ENCODE measurements at places on chromosomes 5 and 9. TPM values are rescaled to one million over a fixed set of nuclear protein-coding genes. Genes with fewer than 3 reads are reported as not detected.
A peak's percentile ranks its signal among the peaks of the same experiment; 100 is the strongest.

The NUDT12 gene
- total RNA-seq: 31.3 TPM

The THBS4 gene
- total RNA-seq: 40.5 TPM

The UBE2D2 gene
- total RNA-seq: 141 TPM

The WDR31 gene
- 3.2 TPM for total RNA-seq

The SLC6A7 gene
- total RNA-seq: not detected

DNA sequence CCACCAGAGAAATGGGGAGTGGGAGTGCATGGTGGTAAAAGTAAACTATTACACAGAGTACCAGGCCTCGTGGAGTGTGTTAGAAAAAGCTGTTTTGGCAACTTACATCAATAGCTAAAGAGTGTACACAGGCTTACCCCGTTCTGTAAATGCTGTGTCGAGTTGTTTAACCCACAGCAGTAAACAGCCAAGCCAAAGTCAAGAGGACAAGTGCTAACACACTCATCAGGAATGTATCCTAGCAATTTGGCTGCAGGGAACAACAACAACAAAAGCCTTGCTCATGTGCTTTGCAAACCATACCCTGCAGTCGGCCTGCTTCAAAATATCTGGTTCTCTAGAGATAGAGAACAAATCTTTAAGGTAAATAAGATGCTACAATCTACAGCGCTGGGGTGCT, 15.9 kb downstream of the DAP start:
- peaks cover 9% of the 10 kb centered on the region for H3K36me3 ChIP-seq
- no peaks in the 10 kb centered on the region for H3K4me1 ChIP-seq
- DNase-seq: no peak

DNA sequence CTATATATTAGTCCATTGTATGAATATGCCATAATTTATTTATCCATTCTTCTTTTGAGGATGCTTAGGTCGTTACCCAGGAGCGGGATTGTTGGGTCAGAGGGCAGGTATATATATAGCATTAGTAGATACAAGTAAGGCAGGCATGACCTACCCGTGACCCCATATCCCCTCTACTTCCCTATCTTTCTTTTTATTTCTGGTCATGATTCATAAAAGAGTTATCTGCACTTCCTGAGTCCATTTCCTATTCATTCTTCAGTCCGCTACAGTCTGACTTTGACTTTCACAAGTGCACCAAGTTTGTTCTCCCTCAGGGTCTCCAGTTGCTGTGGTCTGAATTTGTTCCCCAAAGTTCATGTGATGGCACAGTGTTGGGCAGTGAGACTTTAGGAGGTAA, 6.9 kb downstream of the RHOBTB3 start:
- peaks cover 17% of the 10 kb centered on the region for H3K27me3 ChIP-seq
- DNase-seq: no peak
- no peaks in the 10 kb centered on the region for H3K4me1 ChIP-seq
- H3K36me3 ChIP-seq: no peaks in the 10 kb centered on the region
- H3K4me3 ChIP-seq: no peak overlapping the region

DNA sequence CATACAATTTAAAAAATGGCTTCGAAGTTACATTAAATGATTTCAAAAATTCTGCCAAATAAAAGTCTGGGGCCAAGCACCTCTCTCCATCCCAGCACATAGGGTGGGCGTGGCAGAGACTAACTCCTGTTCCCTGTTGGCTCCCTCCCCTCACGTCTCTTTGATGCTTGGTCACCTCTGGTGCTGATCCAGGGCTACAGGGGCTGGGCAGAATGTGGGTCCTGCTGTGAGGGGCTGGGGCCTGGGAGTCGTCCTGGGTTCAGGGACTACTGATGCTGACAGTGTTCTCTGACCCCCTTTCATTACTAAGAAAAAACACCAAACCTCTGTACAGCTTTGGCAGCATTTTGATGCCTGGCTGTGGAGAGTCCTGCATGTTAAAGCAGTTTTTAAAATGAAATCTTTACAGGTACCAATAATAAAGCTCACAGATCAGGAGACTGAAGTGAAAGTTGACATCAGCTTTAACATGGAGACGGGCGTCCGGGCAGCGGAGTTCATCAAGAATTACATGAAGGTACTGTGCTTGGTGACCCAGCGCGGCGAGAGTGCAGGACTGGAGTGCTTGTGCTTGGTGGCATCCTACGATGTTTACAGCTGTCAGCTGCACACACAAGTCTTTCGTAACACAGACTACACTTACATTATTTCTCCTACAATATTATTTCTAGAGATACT, 29.0 kb downstream of the TENT4A start:
- no peak overlapping the region for H3K27ac ChIP-seq
- no peak for DNase-seq
- no peaks in the 10 kb centered on the region for H3K27me3 ChIP-seq
- no peak overlapping the region for H3K4me3 ChIP-seq

GRCh38 chr9:134123764-134124128, 12.1 kb upstream of the WDR5 start:
- H3K27ac ChIP-seq: no peak overlapping the region
- no peaks in the 10 kb centered on the region for H3K4me1 ChIP-seq
- H3K27me3 ChIP-seq: no peaks in the 10 kb centered on the region
- DNase-seq: no peak

- H3K27me3 ChIP-seq: no peaks in the 10 kb centered on the region
- H3K4me1 ChIP-seq: peaks cover 25% of the 10 kb centered on the region
- no peak overlapping the region for H3K4me3 ChIP-seq
These were observed 1.6 kb upstream of the GZMK start for GRCh38 chr5:55022450-55022849.

DNA sequence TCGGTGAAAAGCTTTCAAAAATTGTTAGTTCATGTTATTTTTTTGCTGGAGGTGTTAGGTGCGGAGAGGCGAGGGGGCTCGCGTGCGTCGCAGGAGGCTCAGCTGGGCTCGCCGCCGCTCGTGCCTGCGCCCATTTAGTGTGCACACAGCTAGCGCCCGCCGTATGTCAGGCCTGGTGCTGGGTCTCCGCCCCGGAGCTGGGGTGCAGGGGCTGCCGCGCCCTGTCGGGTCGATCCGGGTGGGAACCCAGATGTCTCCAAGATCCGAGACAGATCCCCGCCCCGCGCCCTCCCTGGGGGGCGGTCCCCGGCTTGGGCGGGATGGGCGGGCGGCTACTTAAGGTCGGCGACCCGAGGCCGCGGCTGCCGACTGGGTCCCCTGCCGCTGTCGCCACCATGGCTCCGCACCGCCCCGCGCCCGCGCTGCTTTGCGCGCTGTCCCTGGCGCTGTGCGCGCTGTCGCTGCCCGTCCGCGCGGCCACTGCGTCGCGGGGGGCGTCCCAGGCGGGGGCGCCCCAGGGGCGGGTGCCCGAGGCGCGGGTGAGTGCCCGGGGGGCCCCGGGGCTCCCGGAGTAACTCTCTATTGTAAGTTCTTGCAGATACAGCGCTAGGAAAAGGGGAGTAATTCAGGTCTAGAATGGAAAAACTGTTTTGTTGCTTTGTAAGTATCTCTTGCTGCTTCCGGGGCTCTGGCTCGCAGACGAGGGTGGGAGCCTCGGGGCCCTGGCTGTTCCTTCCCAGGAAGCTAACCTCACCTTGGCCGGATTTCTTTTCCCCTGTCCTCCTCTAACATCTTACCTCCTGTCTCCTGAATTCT, 31.7 kb downstream of the GSN start:
- H3K4me1 ChIP-seq: peaks cover 22% of the 10 kb centered on the region
- peaks cover 30% of the 10 kb centered on the region for H3K27me3 ChIP-seq
- peak overlapping the region; percentile 54 for H3K4me3 ChIP-seq

- no peaks in the 10 kb centered on the region for H3K27me3 ChIP-seq
- no peaks in the 10 kb centered on the region for H3K36me3 ChIP-seq
- H3K27ac ChIP-seq: no peak overlapping the region
These were observed 12.8 kb downstream of the RALGPS1 start for GRCh38 chr9:126927419-126927818.

GRCh38 chr5:128722551-128722950, 184.5 kb upstream of the FBN2 start:
- no peaks in the 10 kb centered on the region for H3K27me3 ChIP-seq
- H3K36me3 ChIP-seq: no peaks in the 10 kb centered on the region
- no peak overlapping the region for H3K4me3 ChIP-seq

DNA sequence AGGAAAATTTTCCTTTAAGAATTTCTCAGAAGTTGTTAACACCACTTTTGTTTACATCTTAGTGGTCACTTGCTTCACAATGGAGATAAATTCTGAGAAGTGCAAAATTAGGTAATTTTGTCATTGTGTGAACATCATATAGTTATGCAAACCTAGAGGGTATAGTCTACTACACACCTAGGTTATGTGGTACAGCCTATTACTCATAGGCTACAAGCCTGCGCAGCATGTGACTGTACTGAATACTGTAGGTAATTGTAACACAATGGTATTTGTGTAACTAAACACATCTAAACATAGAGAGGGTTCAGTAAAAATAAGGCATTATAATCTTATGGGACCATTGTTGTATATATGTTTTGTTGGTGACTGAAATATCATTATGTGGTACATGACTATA, 388.7 kb upstream of the POU5F2 start:
- no peaks in the 10 kb centered on the region for H3K4me1 ChIP-seq
- no peaks in the 10 kb centered on the region for H3K36me3 ChIP-seq
- no peaks in the 10 kb centered on the region for H3K27me3 ChIP-seq
- H3K27ac ChIP-seq: no peak overlapping the region

DNA sequence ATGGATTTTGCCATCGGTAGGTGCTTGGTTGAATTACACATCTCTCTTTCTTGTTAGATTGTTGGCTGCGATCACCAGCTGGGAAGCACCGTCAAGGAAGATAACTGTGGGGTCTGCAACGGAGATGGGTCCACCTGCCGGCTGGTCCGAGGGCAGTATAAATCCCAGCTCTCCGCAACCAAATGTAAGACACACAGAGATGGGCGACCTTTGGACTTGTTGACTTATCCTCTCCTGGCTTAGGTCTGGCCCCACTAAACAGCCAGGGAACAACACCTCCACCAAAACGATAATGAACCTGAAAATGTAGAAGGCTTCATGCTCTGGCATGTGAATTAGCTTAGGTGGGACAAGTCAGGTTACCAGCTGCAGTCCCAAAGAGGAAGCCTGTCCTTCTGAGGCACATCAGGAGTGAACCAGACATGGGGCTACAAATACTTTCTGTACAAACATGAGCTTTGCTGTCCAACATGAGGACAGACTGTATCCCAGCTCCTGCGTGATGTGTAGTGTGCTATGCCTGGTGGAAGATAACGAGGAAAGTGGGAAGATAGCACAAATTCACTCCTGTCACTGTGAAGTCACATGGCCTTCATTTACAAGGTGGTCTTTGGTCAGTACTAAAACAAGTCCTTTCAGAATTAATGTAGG, 148.4 kb downstream of the ADAMTSL1 start:
- no peak overlapping the region for H3K4me3 ChIP-seq
- no peak for DNase-seq
- no peaks in the 10 kb centered on the region for H3K27me3 ChIP-seq
- no peak overlapping the region for H3K27ac ChIP-seq
- H3K4me1 ChIP-seq: peaks cover 4% of the 10 kb centered on the region
- no peaks in the 10 kb centered on the region for H3K36me3 ChIP-seq

DNA sequence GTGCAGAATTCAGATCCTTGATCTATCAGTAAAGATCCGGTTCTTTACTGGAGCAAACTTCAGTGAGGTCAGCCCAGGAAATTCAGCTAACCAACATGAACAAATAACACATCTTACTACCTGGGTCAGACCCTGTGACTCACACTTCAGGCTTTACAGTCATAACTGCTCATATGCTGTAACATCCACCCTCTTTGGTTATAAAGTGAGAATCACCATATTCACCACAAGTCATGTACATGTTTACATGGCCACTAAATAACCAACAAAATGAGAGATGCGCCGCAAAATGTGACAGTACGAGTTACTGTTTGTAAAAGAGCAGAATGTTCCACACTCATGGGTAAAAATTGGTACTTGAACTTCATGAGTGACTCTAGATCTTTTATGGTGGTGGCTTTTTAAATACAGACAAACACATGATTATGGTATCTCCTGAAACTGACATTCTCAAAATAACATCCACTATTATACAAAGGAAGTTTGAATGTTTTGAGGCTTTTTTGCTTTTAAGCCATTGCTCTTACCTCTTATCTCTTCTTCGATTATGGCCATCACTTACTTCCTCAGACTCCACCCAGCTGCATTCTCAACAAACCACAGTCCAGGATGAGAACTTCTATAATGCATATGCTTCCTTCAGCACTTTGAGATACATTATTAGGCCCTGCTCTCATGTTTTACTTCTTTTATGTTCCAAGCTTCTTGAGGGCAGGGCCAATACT, 516.6 kb downstream of the RAB3C start:
- H3K4me1 ChIP-seq: peaks cover 2% of the 10 kb centered on the region
- H3K36me3 ChIP-seq: no peaks in the 10 kb centered on the region
- no peaks in the 10 kb centered on the region for H3K27me3 ChIP-seq
- DNase-seq: no peak
- no peak overlapping the region for H3K4me3 ChIP-seq

DNA sequence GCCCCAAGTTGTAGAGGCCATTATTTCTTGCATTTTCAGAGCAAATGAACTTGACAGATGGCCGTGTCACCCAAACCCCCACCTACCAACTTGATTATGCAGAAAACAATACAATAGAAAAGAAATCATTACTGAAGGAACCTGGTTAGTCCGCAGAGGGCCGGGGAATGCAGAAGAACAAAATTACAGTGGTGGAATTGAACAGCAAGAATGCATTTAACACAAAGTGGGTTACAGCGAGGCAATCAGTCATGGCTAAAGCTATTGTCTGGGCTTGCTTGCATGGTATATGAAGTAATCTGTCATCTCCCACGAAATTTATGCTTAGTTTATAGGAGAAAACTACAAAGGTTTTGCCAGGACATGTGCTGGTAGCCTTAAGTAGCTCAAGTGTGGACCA, 238.3 kb upstream of the IRX1 start:
- H3K27me3 ChIP-seq: no peaks in the 10 kb centered on the region
- no peak overlapping the region for H3K4me3 ChIP-seq
- no peak overlapping the region for H3K27ac ChIP-seq
- H3K36me3 ChIP-seq: no peaks in the 10 kb centered on the region
- H3K4me1 ChIP-seq: no peaks in the 10 kb centered on the region
- DNase-seq: no peak

DNA sequence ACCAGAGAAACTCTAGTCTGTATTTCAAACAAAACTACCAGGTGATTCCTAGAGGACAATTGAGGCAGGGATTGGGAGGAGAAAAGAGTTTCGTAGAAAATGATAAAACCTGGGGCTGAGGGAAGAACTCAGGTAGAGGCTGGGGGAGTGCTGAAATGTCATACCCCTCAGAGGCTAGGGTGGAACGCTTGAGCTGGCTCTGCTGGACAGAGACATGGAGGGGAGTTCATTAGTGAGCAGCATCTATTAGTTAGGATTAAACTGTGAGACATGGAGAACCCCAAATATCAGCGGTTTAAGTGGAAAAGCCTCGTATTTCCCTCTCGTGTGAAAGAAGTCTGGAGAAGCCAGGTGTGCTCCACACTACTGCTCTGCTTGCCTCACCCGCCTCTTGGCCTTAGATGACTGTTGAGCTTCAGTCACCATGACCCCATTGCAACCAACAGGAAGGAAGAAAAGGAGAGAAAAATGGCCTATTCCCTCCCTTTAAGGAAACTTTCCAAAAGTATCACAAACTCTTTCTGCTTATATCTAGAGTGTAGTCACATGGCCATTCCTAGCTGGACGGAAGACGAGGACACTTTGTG, 53.7 kb upstream of the ABCA1 start:
- no peaks in the 10 kb centered on the region for H3K36me3 ChIP-seq
- no peaks in the 10 kb centered on the region for H3K4me1 ChIP-seq
- no peak overlapping the region for H3K27ac ChIP-seq
- H3K27me3 ChIP-seq: no peaks in the 10 kb centered on the region
- DNase-seq: no peak
- no peak overlapping the region for H3K4me3 ChIP-seq

- H3K4me3 ChIP-seq: no peak overlapping the region
- peak; percentile 38 for DNase-seq
- H3K36me3 ChIP-seq: no peaks in the 10 kb centered on the region
- no peak overlapping the region for H3K27ac ChIP-seq
These were observed 286.4 kb upstream of the CDH12 start for GRCh38 chr5:23139338-23140171.

GRCh38 chr5:78293851-78294247, 649 bp downstream of the AP3B1 start:
- peak overlapping the region; percentile 85 for H3K4me3 ChIP-seq
- peak; percentile 19 for DNase-seq
- H3K27me3 ChIP-seq: peaks cover 16% of the 10 kb centered on the region
